Inflammatory macrophage treated with lipopolysaccharide for 4 hours (primary cell): ENCODE measurements at places on chromosomes 13 and 19.

GRCh38 chr19:10852941-10853340 is 4.7 kb downstream of the C19orf38 start:
- no peak for DNase-seq

- DNase-seq, result no peak
Measured at GRCh38 chr13:108827646-108828045, 198.2 kb downstream of the MYO16 start.

DNA sequence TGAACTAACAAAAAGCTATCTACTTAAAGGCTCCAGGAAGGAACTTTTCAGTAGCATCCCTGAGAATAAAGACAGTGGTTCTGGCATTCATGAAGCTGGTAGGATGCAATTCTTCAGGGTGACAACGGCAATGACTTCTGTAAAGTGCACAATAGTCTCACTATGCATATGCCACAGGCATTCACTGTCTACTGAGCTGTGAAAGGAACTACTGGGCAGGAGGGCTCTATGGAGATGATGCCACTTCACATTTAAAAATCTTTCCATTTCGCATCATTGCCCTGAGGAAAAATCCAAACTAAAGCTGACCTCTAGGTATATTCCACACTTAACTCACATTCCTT is 2020.6 kb upstream of the PCDH20 start:
- DNase-seq, result no peak

GRCh38 chr19:49109051-49109450 is 5.1 kb upstream of the LIN7B start:
- no peak for DNase-seq

- no peak for DNase-seq
Measured at GRCh38 chr19:40717880-40718773, 1.2 kb downstream of the ITPKC start.

- DNase-seq, result no peak
Measured at GRCh38 chr13:112984954-112985802, 16.2 kb downstream of the MCF2L start.

DNA sequence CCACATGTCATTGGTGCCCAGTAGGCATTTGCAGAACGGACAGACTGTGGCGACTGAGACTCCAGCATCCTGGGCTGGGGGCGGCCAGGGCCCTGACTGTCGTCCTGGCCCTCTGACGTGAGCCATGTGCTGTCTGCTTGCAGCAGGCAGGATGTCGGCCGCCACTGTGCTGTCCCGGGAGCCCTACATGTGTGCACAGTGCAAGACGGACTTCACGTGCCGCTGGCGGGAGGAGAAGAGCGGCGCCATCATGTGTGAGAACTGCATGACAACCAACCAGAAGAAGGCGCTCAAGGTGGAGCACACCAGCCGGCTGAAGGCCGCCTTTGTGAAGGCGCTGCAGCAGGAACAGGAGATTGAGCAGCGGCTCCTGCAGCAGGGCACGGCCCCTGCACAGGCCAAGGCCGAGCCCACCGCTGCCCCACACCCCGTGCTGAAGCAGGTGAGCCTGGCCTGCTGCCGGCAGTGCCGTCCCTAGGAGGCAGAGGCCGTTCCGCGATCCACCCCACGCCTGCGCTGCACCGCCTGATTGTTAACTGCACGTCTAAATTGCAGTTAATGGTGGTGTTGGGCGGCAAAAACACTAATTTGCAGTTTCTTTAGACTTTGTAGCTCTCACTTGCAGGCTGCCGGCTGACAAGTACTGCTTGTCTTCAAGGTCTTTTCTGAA is 14.2 kb downstream of the TSSK6 start:
- no peak for DNase-seq

DNA sequence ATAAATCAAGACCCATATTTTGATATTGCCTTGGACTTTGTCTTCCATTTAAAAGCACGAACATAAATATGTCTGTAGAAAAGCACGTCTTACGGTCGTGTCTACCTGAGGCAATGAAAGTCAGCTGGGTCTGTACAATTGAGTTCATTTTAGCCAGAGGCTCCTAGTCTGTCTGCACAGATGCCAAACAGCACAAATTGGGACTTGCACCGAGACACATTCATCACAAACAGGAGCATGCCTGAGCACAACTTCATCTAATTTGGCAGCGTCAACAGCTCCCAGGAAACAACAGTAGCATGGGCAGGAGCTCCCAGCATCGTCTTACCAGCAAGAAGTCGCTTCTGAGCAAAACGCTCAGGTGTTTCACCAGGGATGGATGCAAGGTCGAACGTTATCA is 687.0 kb downstream of the EFNB2 start:
- DNase-seq, result no peak

DNA sequence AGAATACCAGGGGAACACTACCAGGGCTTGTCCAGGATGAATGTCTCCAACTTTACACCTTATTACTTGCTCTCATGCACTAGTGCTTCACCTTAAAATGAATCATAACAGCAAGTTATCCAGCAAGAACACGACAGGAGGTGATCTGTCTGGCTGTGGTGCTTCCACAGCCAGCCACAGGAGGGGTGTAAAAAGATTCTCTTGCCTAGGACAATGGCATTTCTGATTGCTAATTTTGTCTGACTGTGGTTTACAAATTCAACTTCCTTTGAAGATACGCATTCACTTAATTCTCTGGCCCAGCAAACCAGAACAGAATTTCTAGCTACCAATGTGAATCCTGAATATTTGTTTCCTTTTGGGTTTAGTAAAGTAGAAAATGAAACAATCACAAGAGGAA is 23.1 kb upstream of the COG3 start:
- peak; percentile 17 for DNase-seq

DNA sequence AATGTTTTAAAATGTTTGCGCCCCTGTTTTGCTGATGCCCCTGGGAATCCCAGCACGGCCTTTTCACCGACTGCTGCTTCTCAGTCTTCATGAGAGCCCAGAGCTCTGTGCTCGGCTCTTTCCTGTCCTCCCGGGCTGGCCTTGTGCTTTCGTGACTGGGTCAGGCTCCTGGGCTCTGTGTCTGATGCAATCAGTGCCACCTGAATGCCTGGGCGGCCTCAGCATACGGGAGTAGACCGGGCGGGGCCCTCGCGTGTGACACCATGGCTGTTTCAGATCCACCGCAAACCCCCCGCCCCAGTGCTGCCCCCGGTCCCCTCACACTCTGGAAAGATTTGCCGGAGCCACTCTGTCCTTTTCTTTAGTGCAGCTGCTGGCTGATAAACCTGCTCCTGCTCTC is 21.4 kb downstream of the PABPC3 start:
- DNase-seq, result no peak

DNA sequence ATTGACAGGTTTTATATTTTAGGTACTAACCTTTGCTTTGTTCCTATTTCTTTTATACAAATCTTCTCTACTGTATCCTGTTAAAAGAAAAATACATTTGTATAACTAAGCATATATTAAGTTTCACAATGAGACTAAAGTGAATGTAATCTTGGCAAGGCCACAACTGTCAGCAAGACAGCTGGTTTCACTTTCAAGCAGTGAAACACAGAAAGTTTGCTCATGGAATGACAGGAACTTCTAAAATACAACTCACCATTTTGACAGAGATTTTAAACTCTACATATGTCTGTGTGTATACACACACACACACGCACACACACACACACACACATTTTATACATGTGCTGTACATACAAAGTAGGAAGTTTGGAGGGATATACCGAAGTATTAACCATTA is 53.3 kb downstream of the PARP4 start:
- peak; percentile 84 for DNase-seq

- DNase-seq, result no peak
Measured at GRCh38 chr13:112875627-112876026, 93.4 kb upstream of the MCF2L start.

DNA sequence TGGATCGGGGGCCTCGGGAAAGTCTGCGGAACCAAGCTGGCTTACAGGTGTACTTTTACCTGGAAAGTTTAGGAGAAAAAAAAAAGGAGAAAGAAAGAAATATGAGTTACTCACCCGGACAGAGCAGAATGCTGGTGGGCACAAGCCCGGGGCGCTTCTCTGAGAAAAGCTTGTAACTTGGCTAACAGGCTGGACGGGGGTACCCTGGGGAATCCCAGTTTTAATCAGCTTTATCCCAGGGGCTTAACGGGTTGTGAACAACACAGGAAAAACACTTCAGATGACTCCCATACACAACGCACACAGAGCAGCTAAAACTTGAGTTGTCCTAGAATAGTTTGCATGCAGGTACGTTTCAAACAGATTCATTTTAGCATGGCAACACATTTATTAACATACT is 37.3 kb downstream of the KLF2 start:
- DNase-seq, result no peak

GRCh38 chr19:49366110-49366509 is 2.4 kb downstream of the DKKL1 start:
- peak; percentile 20 for DNase-seq

- DNase-seq, result peak; percentile 56
Measured at GRCh38 chr13:110134801-110135200, 172.2 kb downstream of the COL4A1 start.

DNA sequence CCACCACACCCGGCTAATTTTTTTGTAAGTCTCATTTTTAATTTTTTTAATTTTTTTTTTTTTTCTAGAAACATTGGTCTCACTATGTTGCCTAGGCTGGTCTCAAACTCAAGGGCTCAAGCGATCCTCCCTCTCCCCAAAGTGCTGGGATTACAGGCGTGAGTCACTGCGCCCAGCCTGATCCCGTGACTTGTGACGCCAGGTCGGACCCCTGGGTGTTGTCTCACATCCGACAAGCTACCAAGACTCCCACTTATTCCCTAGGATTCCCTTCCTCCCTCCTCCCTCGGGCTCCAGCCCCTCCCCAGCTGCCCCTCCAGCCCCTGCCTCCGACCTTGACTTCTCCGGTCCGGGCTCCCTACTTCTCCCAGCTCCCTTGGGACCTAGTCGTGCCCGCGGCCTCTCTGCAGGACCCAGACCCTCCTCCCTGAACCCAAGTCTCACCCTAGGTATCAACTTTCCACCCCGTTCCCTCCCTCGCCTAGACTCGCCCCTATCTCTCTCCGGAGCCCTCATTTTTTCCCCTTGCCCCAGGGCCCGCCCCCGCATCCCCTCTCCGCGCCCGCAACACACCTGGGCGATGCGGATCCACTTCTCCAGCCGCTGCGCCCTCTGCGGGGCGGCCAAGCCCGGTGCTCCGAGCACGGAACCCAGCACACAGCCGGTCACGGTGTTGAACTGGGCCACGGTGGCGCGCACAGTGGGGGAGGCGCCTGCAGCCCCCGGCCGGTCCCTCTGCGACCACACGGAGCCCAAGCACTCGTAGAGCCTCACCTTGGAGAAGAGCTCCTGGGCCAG is 13.1 kb downstream of the RGL3 start:
- DNase-seq, result no peak

DNA sequence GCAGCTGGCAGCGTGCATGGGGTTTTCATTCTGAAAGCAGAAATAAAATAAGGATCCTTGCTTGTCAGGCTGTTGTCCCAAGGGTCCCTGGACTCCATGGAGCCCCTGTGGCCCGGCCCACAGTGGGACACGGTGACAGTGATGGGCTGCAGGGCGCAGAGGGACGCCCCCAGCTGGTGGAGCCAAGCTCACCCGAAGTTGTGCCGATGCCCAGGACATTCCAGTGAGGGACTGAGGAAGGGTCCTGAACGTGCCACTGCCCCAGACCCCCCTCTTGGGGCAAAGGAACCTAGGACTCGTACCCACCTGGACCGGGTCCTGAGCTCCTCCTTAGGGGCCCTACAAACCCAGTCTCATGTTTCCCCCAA is 35.0 kb downstream of the MYO9B start:
- DNase-seq, result no peak

GRCh38 chr13:42333613-42334328 is 61.8 kb downstream of the AKAP11 start:
- DNase-seq, result peak; percentile 4

DNA sequence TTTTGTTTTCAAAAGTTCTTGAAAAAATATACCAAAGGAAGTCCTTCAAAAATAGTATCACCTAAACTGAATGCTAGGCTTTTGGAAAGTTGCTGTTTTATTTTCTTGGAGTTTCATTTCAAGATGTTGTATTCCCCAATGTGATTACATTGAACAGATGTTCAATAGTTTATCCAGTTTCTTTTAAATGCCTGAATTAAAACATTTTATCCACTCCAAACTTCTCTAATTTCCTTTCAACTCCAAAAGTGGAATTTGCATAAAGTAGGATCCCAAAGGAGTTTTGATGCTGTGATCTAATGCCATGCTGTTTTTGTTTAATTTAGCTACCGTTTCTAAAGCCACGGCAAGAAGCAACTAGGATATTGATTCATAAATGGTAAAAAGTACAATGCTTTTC is 892.5 kb upstream of the SLC10A2 start:
- DNase-seq, result no peak

GRCh38 chr13:60112771-60113170 is 51.0 kb downstream of the DIAPH3 start:
- no peak for DNase-seq

- DNase-seq, result no peak
Measured at GRCh38 chr13:49308921-49309408, 61.2 kb downstream of the CDADC1 start.
